ENCODE measurements at places on chromosomes 12 and 14. TPM values are rescaled to one million over a fixed set of nuclear protein-coding genes. Genes with fewer than 3 reads are reported as not detected.

Gene ART4
- total RNA-seq = not detected

Gene OR11H12
- total RNA-seq = not detected

Gene NXPH4
- 0.82 TPM for total RNA-seq

Gene SLC6A12
- 6.9 TPM for total RNA-seq

Gene CACNA1C
- total RNA-seq = 20.0 TPM

- no peak for DNase-seq
Observed at GRCh38 chr12:30687265-30687986, 8.2 kb downstream of the IPO8 start.

DNA sequence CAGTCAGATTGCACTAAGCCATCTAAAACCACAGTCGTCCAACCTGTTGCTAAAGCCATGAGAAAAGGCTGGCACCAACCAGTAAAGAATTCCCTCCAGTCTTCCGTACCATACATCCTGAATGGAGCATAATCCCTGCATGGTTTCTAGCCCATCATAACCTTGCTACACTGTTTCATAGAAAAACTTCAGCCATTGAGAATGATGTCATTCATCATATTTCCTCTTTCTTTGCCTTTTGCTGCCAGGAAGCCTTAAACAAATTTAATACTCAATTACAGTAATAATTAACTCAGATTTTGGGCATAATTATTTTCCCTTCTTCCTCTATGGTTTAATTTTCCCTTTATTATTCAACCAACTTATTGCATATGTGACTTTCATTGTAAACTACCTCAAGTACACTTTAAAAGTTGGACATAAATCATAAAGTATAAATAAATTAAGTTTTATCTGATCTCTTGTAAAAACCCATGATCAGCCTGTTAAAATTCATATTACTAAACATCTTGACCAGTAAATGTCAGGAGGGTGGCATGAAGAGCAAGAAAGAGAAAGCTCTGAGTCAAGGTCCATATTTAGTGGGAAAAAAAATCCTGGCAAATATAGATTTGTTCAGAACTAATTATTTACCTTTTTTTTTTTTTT is 264.7 kb downstream of the ZFP36L1 start:
- DNase-seq = no peak

DNA sequence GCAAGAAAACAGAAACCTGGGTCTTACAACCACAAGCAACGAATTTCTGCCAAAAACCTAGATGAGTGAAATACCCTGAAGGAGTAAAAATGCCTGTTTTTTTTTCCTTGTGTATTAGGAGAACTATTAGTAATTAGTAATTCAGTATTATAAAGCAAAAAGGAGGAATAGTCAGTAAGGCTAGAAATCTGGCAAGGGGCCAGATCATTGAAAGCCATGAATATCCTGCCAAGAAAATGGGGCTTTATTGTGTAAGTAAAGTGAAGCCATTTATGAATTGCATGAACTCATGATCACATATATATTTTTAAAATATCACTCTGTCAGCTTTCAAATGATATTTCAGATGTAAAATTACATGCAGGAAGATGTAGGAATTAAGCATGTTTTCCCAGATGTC is 57.9 kb downstream of the TXNDC16 start:
- DNase-seq = no peak

DNA sequence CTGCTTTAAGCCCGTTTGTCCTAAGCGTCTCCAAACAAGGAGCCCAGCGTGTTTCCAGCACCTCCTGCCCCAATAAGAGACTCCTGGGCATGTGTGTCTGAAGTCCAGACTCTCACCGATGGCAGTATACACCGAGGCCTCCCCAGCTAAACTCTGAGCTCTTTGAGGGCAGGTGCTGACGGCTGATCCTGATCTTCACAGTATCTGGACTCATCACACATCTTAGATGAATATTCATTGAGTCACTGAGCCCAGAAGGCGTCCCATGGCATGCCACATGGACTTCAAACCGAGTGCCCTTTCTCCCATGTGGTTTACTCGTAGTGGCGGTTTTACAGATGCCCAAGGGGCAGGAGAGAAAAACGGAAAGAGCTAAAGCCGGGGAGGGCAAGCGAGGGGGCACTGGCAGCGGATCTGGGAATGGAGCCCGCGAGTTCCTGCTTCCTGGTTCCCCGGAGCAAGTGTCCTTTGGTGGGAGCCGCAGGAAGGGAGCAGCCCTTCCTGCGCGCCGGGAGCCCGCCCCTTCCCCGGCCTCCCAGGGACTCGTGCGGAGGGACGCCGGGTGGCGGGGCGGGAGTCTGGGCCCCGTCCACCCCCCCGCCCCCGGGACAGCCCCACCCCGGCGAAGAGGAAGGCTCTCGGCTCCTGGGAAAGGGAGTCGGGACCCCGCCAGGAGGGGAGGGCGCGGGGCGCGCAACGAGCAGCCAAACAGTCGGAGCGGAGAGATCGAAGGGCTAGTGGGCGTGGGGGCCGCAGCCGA is 585 bp upstream of the TEAD4 start:
- peak; percentile 52 for DNase-seq

- no peak for DNase-seq
Observed at GRCh38 chr12:57151741-57152630, 4.6 kb upstream of the LRP1-AS start.

DNA sequence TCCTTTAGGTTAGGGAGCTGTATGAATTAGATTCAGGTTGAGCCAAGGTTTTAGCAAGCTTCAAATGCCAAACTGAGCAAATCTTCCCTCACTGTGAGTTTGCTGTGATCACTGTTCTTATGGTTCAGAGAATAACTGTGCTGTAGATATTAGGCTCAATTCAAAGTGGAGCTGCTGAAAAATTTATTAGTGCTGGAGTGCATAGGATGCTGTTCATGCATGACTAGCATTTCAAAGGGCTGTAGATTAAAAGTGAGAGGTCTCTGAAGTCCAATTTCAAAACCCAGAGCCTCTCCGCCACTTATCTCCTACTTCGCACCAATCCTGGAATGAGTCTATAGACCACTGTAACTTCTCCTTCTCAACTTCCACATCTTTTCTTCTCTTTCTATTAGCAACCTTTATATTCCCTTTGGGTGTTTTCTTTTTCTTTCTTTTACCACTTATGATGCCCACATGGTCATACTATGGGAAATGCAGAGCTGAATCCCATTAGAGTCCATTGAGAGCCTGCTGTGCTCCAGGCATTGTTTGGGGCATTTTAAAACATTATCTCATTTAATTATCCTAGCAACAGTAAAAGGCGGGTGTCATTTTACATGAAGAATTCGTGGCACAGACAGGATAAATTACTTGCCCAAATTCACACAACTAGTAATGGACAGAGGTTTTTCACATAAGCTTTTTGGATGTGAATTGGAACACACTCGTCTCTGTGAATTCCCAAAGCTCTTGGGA is 77.5 kb upstream of the EEA1 start:
- DNase-seq = no peak

GRCh38 chr12:76183459-76184186 is 99.1 kb upstream of the NAP1L1 start:
- DNase-seq = no peak

- DNase-seq = no peak
Observed at GRCh38 chr12:114894076-114894475, 210.1 kb upstream of the TBX3 start.

GRCh38 chr12:46825591-46826414 is at the start of gene SLC38A4:
TSS of gene SLC38A4 (minus strand) at chr12:46825997. CDS start at chr12:46793071, 32,926 bp downstream.
- no peak for DNase-seq

GRCh38 chr14:45658226-45658916 is 405.4 kb upstream of the MIS18BP1 start:
- no peak for DNase-seq

- DNase-seq = no peak
Observed at GRCh38 chr12:87280893-87281292, 748.3 kb downstream of the C12orf50 start.

- DNase-seq = no peak
Observed at GRCh38 chr14:68236582-68237458, 417.2 kb downstream of the RAD51B start.

GRCh38 chr12:50053583-50053982 is 3.8 kb upstream of the ASIC1 start:
- no peak for DNase-seq
